ENCODE measurements at places on chromosomes 7 and 10. TPM values are rescaled to one million over a fixed set of nuclear protein-coding genes. Genes with fewer than 3 reads are reported as not detected.

DNA sequence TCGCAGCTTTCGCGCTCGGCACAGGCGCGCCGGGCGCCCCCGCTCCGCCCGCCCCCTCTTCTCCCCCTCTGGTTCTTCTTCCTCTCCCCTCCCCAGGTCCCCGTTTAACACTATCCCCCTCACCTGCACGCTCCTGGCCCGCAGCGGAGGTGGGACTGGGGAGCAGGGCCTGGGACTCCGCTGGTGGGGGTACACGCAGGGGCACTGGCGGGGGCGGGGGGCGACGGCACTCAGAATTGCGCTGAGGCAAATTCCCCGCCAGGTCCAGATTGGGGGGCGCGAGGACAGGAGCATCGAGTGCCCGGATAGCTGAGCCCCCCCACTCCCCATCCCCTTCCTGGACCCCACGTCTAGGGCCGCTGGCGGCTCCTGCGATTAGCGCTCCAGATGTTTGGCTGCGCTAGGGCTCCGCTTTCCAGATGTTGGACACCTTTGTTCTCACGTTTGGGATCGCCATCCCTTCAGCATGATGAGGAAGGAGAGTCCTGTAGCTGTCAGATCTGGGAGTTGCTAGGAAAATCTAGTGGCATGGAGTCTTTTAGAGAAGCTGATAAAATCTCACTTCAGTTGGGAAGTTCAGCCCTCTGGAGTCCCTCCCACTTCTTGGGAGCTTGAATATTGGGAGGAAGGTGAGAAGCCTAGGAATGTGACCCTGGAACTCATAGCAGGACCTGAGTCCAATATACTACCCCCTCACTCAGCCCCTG lies 31.4 kb upstream of the PAX2 start:
- DNase-seq: no peak

- no peak for DNase-seq
These were observed 74.9 kb downstream of the KCNMA1 start for GRCh38 chr10:77562742-77563141.

DNA sequence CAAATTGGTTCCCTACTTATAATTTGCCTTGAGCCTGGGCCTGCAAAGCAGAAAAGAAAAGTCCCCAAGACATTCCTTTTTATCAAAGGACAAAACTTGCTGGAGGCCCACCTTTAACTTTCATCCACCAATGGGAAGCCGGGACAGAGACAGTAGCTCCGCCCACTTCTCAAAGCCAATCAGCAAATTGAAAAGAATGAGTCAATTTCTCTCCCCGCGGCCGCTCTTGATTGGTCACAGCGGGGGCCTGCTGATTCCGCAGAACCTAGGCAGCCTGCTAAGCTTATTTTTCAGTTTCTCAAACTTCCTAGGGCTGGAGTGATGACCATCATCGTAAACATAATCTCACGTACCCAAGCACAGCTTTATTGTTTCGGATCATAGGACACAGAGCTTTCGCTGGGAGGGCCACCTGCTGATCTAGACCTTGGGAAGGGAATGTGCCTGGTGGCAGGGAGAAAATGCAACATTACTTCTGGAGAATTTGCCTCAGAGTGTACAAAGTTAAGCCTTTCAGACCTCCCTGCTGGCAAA lies at the start of gene SLC13A4:
Gene SLC13A4 (minus strand): TSS at position 51 of the 534 bp plus-strand sequence. CDS start 690 bp downstream, outside the sequence.
- no peak for DNase-seq

DNA sequence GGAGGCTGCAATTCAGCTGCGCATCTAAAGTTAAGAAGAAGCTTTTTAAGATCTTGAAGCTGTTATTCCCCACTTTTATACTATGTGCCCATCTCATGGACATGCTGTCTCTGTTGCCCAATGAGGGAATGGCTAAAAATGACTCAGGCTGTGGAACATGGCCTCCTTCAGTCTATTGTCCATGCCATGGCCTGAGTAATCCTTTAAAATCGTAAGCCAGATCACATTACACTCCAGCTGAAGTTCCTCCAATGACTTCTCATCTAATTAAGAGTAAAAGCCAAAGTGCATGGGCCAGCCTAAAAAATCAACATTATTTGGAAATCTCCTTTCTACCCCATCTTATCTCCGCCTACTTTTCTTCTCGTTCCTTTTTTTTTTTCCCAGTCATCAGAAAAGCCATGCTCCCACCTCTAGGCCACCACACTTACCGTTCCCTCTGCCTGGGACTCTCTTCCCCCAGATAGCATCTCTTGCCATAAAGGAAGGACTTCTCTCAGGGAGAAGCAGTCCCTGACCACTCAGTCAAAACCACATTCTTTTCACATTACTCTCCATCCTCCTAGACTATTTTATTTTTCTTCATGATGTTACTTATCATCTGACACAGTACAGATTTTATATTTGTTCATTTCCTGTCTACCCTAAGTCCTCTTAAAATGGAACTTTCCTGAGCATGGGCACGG lies 337.4 kb downstream of the PRPF18 start:
- no peak for DNase-seq

DNA sequence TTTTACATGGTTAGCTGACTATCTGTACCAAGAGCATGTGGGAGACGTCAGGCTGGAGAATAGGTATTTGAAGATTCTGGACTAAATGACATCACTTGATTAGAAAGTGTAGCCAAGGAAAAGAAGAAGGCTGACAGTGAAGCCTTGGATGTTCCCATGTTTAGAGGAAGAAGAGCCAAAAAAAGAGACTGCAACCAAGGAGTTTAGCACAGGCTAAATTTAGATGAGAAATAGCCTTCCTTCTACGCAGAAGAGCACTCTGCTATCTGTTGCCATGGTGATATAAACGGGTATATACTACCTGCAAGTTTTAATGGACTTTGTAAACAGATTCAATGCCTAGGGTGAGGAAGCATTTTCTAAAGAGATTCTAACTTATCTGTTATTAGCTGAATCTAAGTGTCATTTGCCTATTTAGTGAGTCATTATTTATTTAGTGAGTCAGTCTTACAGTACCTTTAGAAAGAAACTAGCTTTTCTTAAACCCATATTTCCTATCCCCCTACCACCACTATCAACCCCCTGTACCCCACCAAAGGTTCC lies 69.8 kb downstream of the CDK6 start:
- no peak for DNase-seq

DNA sequence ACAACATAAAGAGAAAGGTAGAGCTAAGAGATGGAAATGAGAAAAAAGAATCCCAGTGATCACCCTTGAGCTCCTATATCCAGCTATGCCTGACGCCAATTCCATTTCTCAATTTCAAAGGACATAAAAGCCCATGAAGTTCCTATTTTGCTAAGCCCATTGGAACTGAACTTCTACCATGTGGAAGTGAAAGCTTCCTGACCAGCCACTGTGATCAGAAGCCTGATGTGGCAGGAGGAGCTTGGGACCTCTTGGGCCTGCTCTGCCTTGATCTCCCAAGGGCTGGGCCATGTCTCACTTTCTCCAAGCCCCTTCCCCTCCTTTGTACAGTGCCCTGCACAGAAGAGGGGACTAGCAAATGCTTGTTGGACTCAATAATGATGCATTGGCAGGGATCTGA lies 52.7 kb downstream of the PRLHR start:
- DNase-seq: no peak

DNA sequence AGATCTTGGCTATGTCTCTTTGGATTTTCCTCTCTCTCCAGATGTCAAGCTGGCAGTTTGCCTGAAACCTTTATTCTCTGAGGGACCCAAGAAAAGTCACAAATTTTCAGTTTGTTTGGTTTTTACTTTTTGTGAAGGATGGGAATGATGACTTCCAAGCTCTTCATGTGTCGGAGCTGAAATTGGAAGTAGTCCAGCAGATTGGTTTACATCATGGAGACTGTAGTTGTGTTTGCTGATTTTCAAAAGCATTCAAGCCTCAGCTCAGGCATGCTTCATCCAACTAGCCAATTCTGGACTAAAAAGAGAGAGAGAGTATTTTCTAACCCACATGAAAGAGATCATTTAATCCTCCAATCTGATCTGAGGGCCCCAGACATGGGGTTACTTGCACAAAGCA lies 326.2 kb upstream of the AUTS2 start:
- no peak for DNase-seq

DNA sequence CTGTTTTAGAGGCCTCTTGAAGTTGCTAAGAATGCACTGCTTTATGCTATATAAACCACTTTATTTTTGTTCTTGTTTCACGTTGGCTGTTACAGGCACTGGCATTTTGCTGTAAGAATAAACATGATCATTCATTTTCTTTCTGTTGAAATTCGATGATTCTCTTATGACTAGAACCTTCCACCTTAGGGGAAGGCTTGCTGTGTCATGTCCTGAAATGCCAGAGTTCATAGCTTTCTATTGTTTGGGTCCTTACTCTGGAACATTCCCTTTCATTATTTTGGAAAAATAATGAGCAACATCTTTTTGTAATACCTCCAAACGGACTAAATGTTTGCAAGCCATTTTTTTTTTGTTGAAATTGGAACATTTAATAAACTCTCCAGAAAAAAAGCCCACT lies 495.1 kb upstream of the POT1 start:
- DNase-seq: no peak

GRCh38 chr10:82653244-82654155 lies 778.5 kb downstream of the NRG3 start:
- no peak for DNase-seq

DNA sequence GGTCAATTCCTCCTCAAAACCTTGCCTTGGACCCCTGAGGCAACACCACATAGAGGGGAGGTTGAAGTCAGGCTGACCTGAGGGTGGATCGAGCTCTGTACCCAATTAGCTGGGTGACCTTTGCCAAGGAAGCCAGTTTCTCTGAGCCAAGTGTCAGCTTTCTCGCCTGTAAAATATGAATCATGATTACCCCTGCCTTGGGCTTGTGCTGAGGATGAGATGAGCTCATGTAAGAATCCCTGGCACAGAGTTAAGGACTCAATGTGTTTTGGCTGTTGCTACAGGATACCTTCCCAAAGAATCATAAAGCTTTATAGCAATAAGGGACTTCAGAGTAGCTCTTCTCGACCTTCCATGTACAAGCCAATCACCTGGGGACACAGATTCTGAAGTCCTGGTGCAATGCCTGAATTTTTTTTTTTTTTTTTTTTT lies 43.5 kb upstream of the CACUL1 start:
- DNase-seq: no peak

DNA sequence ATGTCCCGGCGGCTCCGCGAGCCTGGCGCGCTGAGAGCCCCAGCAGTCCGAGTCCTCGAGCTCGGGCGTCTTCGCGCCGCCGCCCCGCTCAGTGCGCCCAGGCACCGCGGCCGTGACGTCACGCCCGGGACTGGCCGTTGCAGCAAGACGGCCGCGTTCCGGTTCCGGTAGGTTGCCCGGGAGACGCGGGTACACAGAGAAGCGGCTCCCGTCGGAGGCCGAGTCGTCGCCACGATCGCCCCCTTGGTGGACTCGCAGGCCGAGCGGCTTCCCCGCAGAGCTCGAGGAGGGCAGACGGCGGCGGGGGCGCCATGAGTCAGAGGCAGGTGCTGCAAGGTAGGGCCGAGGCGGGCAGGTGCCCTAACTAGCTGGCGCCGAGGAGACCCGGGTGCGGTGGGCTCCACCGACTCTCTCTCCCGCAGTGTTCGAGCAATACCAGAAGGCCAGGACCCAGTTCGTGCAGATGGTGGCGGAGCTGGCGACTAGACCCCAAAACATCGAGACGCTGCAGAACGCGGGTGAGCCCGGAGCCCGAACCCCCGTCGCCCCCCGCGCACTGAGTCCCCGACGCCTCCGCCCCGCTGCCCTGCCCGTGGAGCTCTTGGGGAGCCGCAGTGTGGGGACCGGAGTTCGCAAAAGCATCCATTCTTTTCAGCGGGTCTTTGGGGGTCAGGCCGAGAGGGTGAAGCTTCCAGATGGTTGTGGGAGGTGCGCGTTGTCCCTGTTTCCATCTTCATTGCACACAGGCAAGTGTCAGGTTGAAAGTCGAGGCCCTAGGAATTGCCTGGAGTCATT lies at the start of gene SPAG6:
Gene SPAG6 (plus strand): TSS at position 196 of the 795 bp plus-strand sequence. CDS start 116 bp downstream, at position 312.
- DNase-seq: peak; percentile 23

- no peak for DNase-seq
These were observed 67.0 kb downstream of the FGFR2 start for GRCh38 chr10:121531076-121531829.

DNA sequence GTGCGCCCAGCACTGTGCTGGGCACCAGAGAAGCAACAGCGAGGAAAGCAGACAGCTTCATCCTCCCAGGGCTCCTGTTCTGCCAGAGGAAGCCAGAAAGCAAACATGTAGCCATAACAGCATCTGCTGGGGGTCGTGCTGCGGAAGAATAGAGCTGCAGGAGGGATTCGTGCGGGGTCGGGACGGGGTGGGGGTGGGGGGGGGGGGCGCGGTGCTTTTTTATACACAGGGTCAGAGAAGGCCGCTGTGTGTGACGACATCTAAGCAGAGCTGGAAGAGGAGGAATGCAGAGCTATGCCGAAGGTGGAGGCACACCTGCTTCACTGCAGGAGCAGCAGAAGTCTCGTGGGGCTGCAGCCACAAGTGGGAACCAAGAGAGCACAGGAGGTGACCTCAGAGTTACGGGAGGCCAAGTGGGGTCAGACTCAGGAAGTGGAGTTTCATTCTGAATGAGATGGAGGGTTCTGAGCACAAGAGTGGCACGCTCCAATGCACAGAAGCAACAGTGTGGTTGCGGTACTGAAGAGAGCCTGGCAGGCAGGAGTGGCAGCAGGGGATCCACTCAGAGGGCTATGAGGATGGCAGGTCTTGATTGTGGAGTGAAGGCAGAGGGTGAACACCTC lies 11.1 kb downstream of the PKD1L1 start:
- no peak for DNase-seq

DNA sequence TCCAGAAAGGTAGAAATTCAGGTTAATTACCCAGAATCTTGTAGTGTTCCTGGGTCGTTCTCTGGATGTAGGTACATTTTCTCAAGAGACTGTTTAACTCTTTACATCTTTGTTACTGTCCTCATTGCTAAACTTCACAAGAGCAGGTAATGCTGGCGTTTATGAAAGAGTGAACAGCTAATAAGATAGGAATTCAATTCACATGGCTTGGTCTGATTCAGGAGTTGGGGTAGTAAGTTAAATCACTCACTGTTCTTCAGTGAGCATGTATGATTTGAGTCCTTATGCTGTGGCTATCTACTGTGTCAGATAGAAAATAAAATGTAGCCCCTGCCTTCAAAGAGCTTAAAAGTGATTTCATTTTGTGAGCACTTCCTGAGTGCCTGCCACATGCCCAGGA lies 480.0 kb downstream of the LRMDA start:
- DNase-seq: no peak

Gene OPN4
- total RNA-seq: not detected

Gene TBX20
- not detected for total RNA-seq

Gene TUBB8
- total RNA-seq: not detected
